ENCODE measurements at places on chromosomes 3 and 15.

GRCh38 chr15:76973362-76973743 lies 21.6 kb upstream of the PSTPIP1 start:
- DNase-seq: peak; percentile 18

DNA sequence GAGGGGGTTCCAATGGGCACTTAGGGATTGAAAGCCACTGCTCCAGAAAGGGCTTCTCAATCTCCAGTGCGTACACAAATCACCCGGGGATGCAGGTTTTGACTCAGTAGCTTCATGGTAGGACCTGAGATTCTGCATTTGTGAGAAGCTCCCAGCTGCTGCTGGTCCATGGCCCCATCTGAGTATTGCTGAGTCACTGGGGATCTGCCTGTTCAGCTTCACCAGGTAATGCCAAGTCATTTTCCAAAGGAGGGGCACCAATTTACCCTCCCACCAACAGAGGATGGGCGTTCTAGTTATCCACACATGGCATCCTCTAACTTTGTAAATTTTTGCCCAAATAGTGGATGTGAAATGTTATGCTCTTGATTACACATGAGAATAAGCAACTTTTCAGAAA lies 12.9 kb upstream of the CEMIP start:
- DNase-seq: no peak

DNA sequence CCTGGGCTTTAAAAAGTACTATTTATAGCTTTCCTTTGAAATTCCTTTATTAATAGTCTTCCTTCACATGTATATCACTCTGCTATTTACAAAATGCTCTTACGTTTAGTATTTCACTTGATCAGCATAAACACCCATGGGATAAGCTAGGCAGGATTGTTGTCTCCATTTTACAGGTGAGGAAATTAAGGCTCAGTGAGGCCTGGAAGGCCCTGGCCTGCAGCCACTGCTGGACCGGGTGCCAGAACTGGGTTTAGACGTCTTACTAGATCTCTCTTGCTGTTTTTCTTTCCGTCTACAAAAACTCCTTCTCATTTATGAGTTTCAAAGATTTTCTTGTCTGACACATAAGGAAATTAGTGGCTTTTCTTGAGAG lies 236.4 kb downstream of the LPP start:
- no peak for DNase-seq

- DNase-seq: no peak
These were observed 309.4 kb downstream of the ULK4 start for GRCh38 chr3:41652506-41652905.

DNA sequence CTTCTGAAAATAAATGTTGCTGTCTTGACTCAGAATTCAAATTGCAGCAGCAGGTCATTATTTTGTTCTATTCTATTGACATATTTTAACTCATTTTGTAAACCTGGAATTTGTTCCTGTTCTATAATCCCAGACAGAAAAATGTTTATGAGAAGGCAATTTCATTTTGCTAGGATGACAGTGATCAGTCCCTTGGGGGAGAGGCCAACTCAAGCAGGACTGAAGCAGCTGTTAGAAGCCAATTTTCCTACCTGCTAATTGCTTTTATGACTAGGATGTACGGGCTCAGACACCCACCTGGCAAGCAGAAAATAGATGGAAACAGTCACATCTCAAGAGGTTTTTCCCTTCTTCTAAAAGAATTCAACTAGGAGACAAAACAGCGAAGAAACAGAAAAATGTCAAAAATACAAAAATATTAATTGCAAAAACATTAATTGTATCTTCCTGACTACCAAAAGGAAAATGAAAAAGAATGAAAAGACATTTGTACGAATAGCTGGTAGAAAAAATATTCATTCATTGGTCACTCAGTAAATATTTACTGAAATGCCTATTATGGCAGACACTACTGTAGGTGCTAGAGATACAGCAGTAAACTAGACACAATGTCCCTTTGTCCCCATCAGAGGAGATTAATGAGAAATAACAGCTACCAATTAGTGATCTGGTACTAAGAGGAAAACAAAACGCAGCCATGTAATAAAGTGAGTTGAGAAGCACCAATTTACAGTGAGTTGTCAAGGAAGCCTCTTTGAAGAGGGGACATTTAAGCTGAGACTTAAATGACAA lies 73.5 kb downstream of the PEAK1 start:
- no peak for DNase-seq

GRCh38 chr15:75751116-75751875 lies 38.6 kb upstream of the CSPG4 start:
- no peak for DNase-seq

- DNase-seq: peak; percentile 72
These were observed 40.0 kb downstream of the FMN1 start for GRCh38 chr15:33154351-33155166.

GRCh38 chr3:108546247-108546646 lies 35.9 kb upstream of the MYH15 start:
- no peak for DNase-seq

DNA sequence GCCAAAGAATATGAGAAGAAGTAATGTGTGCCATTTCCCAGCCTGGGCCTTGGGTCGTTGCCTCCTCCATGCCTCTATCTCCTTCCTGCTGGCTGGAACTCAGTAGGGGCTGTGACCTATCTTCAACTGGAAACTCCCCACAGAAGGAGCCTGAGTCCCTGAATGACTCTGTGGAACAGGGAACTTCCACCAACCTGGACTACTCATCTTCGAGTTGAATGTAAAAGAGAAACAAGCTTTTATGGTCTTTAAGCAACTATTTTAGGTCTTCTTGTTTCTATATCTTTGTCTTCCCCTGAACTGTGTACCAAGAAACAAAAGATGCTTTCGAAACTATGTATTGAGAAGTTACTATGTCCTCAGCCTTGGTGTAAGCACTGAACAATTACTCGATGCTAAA lies 355.3 kb upstream of the NR2F2 start:
- DNase-seq: no peak

GRCh38 chr3:31724651-31725050 lies 191.9 kb downstream of the STT3B start:
- DNase-seq: no peak

DNA sequence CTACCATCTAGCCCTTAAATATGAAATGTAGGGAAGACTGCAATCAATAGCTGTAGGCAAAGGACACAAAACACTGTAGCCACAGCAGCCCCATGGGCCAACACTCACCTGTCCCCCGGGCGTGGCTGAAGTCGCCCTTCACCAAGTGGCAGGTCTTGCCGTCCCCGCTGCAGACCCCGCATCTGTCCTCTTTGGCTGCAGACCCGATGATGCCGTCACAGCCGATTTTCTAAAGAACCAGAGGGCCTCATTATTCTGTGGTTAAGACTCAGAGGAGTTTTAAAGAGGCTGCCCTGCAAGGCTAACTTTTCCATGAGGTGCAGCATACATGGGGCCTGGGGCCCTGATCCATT lies 245.6 kb downstream of the ADAMTS17 start:
- DNase-seq: no peak

DNA sequence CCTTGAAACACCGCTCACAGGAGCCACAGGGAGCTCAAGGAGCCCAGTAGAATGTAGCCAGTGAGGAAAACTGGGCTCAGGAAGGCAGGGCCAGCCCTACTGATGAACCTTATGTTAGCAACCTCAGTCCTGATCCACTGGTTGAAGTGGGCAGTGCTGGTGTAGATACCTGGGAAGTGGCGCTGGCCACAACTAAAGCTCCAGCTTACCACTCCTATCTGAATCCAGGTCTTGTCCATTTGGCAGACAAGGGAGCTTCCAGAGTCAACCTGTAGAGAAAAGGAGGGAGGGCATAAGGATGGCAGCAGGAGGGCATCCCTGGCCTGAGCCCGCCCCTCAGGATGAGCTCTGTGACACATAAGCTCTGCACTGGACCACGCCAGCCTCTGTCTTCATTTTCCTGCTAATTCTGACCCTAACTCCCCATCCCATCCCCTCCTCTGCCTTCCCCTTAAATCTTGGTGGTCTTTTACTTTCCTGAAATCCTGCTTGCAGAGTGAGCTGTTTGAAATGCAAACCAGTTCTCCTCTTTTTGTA lies 2.1 kb upstream of the PRSS50 start:
- no peak for DNase-seq

DNA sequence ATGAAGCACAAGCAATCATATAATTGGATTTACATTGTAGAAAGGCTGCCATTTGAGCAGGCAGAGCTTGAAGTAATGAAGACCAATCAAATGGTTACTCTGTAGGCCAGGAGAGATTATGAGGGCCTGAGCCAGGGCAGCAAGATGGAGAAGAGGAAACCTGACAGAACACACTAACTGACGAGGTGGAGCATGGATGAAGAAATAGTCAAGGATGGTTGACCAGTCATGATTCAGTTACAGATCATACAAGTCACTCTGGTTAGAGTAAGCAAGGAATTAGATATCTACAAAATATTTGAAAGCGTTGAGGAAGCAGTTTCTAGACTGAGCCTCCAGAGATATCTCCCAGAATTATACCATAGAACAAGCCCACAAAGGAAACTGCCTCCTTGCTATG lies 101.8 kb upstream of the THSD4 start:
- no peak for DNase-seq

- DNase-seq: no peak
These were observed 5.6 kb downstream of the ACAD9 start for GRCh38 chr3:128884992-128885391.

- no peak for DNase-seq
These were observed 359.4 kb downstream of the VPS13C start for GRCh38 chr15:61700803-61701202.

DNA sequence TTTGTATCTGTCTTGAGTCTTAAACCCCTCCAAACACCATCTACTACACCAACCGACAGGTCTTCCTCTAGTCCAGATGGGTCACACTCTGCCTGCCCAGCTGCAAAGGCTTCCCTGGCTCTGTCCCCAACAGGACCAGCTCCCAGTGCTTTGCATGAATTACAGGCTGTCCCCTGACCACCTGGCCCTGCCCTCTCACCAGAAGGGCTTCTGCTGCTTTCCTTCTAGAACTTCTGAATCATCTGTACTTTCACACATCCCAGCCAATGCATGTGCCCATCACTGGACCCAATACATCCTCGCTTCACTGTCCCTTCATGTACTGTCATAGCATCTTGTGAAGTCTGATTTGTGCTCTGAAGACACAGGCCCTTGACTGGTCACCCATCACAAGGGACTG lies 53.6 kb downstream of the HOMER2 start:
- DNase-seq: no peak

Data from bone marrow (tissue), 2 donors.